Vein endothelial cell (primary cell): ENCODE measurements at places on chromosomes 3 and 15. TPM values are rescaled to one million over a fixed set of nuclear protein-coding genes. Genes with fewer than 3 reads are reported as not detected.

SAMD7 gene
- total RNA-seq = not detected in 2 replicates

C2CD4A gene
- total RNA-seq = 0.98 and 1.2 TPM in 2 replicates

TM4SF1 gene
- total RNA-seq = 957 and 972 TPM in 2 replicates

PCSK6 gene
- total RNA-seq = 1.6 and 3.3 TPM in 2 replicates

PYGO1 gene
- total RNA-seq = 0.33 and 3.1 TPM in 2 replicates

TEX55 gene
- not detected in 2 replicates for total RNA-seq

TM6SF1 gene
- 26.3 and 38.2 TPM in 2 replicates for total RNA-seq

PAQR9 gene
- total RNA-seq = not detected in 2 replicates

MESP1 gene
- 0.10 and 0.33 TPM in 2 replicates for total RNA-seq

SLC12A1 gene
- not detected in 2 replicates for total RNA-seq

DNASE1L3 gene
- 0.65 TPM in 1 of 2 replicates, not detected in the other for total RNA-seq

MYH15 gene
- under 0.01 and 0.10 TPM in 2 replicates for total RNA-seq

GOLGA6D gene
- not detected in 2 replicates for total RNA-seq

SCG3 gene
- 0.10 TPM in 1 of 2 replicates, not detected in the other for total RNA-seq

MEX3B gene
- total RNA-seq = 13.1 and 16.3 TPM in 2 replicates

MAP1A gene
- 0.65 and 0.76 TPM in 2 replicates for total RNA-seq

PLA1A gene
- 0.96 and 1.3 TPM in 2 replicates for total RNA-seq

CHDH gene
- total RNA-seq = 0.10 TPM in 1 of 2 replicates, not detected in the other

BSN gene
- 0.19 and 0.65 TPM in 2 replicates for total RNA-seq

NFKBIZ gene
- total RNA-seq = 58.7 and 65.0 TPM in 2 replicates

GBE1 gene
- total RNA-seq = 99.9 and 108 TPM in 2 replicates

PLCB2 gene
- total RNA-seq = 0.33 and 1.1 TPM in 2 replicates

NPAP1 gene
- not detected in 2 replicates for total RNA-seq

ITGB5 gene
- total RNA-seq = 73.6 and 88.8 TPM in 2 replicates

FAIM gene
- 5.6 and 7.2 TPM in 2 replicates for total RNA-seq

ITIH4 gene
- total RNA-seq = 0.65 and 0.96 TPM in 2 replicates

OSTN gene
- not detected in 2 replicates for total RNA-seq

GPR156 gene
- total RNA-seq = 0.10 and 0.33 TPM in 2 replicates

RTP1 gene
- not detected in 2 replicates for total RNA-seq

SEMA3B gene
- total RNA-seq = 0.65 and 1.1 TPM in 2 replicates

GOLGA6A gene
- not detected in 2 replicates for total RNA-seq

SLC12A8 gene
- total RNA-seq = 0.65 and 0.86 TPM in 2 replicates

MYEF2 gene
- 15.0 and 20.4 TPM in 2 replicates for total RNA-seq

GOLGA8M gene
- 1.6 TPM in 1 of 2 replicates, not detected in the other for total RNA-seq

POLQ gene
- 2.3 and 5.3 TPM in 2 replicates for total RNA-seq

ZNF860 gene
- 0.98 and 4.0 TPM in 2 replicates for total RNA-seq

PDCD10 gene
- 64.0 and 92.3 TPM in 2 replicates for total RNA-seq

IGSF11 gene
- total RNA-seq = 0.29 TPM in 1 of 2 replicates, not detected in the other

CXCR6 gene
- total RNA-seq = not detected in 2 replicates

ROBO2 gene
- total RNA-seq = under 0.01 TPM in 1 of 2 replicates, not detected in the other

GCNT3 gene
- total RNA-seq = not detected in 2 replicates

AGBL1 gene
- total RNA-seq = under 0.01 TPM in 1 of 2 replicates, not detected in the other

PIF1 gene
- 8.5 and 8.8 TPM in 2 replicates for total RNA-seq

GABRR3 gene
- total RNA-seq = not detected in 2 replicates
